Pancreas (tissue), 10 donors: ENCODE measurements at places on chromosomes 1 and 21. TPM values are rescaled to one million over a fixed set of nuclear protein-coding genes. Genes with fewer than 3 reads are reported as not detected.

PRKAA2 gene
- total RNA-seq: 2.2 TPM

SRSF11 gene
- 70.8 TPM for total RNA-seq

PCAT6 gene
- total RNA-seq: 0.56 TPM

SLC66A1 gene
- 8.4 TPM for total RNA-seq

SRSF4 gene
- 27.7 TPM for total RNA-seq

FCRL6 gene
- total RNA-seq: not detected

ZNF670 gene
- total RNA-seq: 1.6 TPM

FH gene
- total RNA-seq: 26.3 TPM

MRAP gene
- not detected for total RNA-seq

AMY2B gene
- total RNA-seq: 2,039 TPM

TPR gene
- total RNA-seq: 29.8 TPM

ASCL5 gene
- 1.5 TPM for total RNA-seq

GUCA2A gene
- 0.55 TPM for total RNA-seq

TMCC2 gene
- total RNA-seq: 1.3 TPM

LAX1 gene
- total RNA-seq: 1.0 TPM

PPP1R15B gene
- total RNA-seq: 23.3 TPM

MAN1C1 gene
- 2.4 TPM for total RNA-seq

KHDRBS1 gene
- 38.3 TPM for total RNA-seq

RBP7 gene
- 0.98 TPM for total RNA-seq
